Mesothelial cell of epicardium (in vitro differentiated cells): ENCODE measurements at places on chromosomes 12 and 14.

- no peak overlapping the region for H3K4me3 ChIP-seq
- DNase-seq = no peak
- H3K27ac ChIP-seq = no peak overlapping the region
- H3K36me3 ChIP-seq = no peaks in the 10 kb centered on the region
- peaks cover 5% of the 10 kb centered on the region for H3K4me1 ChIP-seq
- no peaks in the 10 kb centered on the region for H3K27me3 ChIP-seq
Observed at GRCh38 chr12:79388011-79388410, 302.8 kb downstream of the PAWR start.

- H3K36me3 ChIP-seq = no peaks in the 10 kb centered on the region
- H3K27ac ChIP-seq = no peak overlapping the region
- H3K27me3 ChIP-seq = peaks cover 25% of the 10 kb centered on the region
- H3K4me3 ChIP-seq = no peak overlapping the region
- DNase-seq = no peak
Observed at GRCh38 chr14:95614349-95614748, 71.9 kb upstream of the TCL1B start.

DNA sequence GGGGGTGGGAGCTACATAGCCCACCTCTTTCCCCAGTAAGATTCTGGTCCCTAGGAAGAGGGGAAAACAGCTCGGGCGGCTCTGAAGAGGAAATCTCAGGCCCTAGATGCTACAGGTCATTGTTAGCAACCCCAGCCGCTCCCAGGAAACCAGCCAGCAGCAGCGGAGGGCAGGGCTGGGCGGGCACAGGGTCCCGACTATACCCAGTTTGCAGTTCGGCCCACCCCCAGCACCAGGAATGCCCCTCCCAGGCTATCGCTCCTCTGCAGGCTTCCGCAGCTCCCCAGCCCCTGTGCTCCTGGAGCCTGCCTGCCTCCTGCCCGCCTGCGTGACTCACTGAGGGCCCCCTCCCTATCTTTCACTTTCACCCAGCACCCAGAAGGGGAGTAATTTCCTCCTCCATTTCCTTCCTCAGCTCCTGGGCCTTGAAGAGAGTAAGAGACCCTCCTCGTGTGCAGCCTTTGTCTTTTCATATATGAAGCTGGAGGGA is 27.2 kb upstream of the PNMA1 start:
- peaks cover 62% of the 10 kb centered on the region for H3K4me1 ChIP-seq
- peak overlapping the region; percentile 43 for H3K4me3 ChIP-seq
- H3K36me3 ChIP-seq = peaks cover 8% of the 10 kb centered on the region
- no peaks in the 10 kb centered on the region for H3K27me3 ChIP-seq
- DNase-seq = peak; percentile 64

- DNase-seq = no peak
- H3K27ac ChIP-seq = no peak overlapping the region
- H3K4me3 ChIP-seq = no peak overlapping the region
- peaks cover 16% of the 10 kb centered on the region for H3K27me3 ChIP-seq
- no peaks in the 10 kb centered on the region for H3K36me3 ChIP-seq
Observed at GRCh38 chr12:99381992-99382391, 265.6 kb upstream of the GARIN6 start.

GRCh38 chr14:103315941-103316340 is 18.1 kb upstream of the EIF5 start:
- H3K4me1 ChIP-seq = no peaks in the 10 kb centered on the region
- no peak overlapping the region for H3K4me3 ChIP-seq
- no peak for DNase-seq

DNA sequence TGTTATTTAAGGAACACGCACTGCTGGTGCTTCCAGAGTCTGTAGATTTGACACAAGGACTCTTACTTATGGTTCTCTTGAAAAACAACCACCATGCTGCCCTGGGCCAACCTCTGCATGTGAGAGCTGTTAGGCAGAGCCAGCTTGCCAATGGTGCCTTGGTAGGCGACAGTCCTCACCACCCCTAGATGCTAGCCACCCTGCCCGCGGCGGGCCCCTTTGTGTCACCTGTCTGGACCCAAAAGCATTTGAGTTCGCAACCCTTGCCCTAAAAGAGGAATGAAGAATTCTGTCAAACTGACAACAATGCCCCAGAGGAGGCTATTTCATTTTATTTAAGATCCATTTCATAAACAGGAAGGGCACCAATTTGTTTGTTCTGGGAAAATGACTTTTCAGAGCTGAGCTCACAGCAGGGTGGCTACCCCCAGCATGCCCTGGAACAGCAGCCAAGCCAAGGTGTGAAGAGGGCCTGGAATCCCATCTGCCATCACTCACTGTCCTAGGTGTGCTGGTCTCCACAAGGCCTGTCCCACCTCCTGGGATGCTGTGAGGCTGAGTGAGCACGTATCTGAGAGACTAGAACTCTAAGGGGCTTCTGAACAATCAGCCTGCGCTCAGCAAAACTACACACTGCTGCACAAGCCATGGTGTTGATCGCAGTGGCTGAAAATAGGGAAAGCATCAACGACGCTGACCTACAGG is 63.8 kb upstream of the FZD10 start:
- no peak overlapping the region for H3K27ac ChIP-seq
- H3K36me3 ChIP-seq = no peaks in the 10 kb centered on the region
- H3K27me3 ChIP-seq = peaks cover 61% of the 10 kb centered on the region
- H3K4me3 ChIP-seq = no peak overlapping the region
- DNase-seq = no peak

- peak within 1 kb of the TSS; percentile 84 for H3K27ac ChIP-seq
- no peaks in the 10 kb centered on the region for H3K36me3 ChIP-seq
- H3K27me3 ChIP-seq = no peaks in the 10 kb centered on the region
- peaks cover 25% of the 10 kb centered on the region for H3K4me1 ChIP-seq
Observed at GRCh38 chr14:22982477-22983245, at the start of gene AJUBA. Gene AJUBA (minus strand): TSS chr14:22982551. CDS start chr14:22982266, 285 bp downstream.

- DNase-seq = no peak
- no peak overlapping the region for H3K4me3 ChIP-seq
- no peaks in the 10 kb centered on the region for H3K27me3 ChIP-seq
- peaks cover 5% of the 10 kb centered on the region for H3K36me3 ChIP-seq
- peak overlapping the region; percentile 97 for H3K27ac ChIP-seq
- peaks cover 58% of the 10 kb centered on the region for H3K4me1 ChIP-seq
Observed at GRCh38 chr12:115319446-115320040, 635.6 kb upstream of the TBX3 start.

- H3K27ac ChIP-seq = peak overlapping the region; percentile 26
- no peaks in the 10 kb centered on the region for H3K36me3 ChIP-seq
- H3K4me1 ChIP-seq = peaks cover 7% of the 10 kb centered on the region
Observed at GRCh38 chr12:91620992-91621391, 438.4 kb upstream of the DCN start.

GRCh38 chr12:100539202-100539601 is 34.3 kb upstream of the GAS2L3 start:
- H3K4me3 ChIP-seq = no peak overlapping the region
- no peaks in the 10 kb centered on the region for H3K4me1 ChIP-seq
- peaks cover 9% of the 10 kb centered on the region for H3K27me3 ChIP-seq
- DNase-seq = peak; percentile 53

GRCh38 chr14:44928793-44929192 is 33.0 kb downstream of the KLHL28 start:
- peaks cover 3% of the 10 kb centered on the region for H3K4me1 ChIP-seq

DNA sequence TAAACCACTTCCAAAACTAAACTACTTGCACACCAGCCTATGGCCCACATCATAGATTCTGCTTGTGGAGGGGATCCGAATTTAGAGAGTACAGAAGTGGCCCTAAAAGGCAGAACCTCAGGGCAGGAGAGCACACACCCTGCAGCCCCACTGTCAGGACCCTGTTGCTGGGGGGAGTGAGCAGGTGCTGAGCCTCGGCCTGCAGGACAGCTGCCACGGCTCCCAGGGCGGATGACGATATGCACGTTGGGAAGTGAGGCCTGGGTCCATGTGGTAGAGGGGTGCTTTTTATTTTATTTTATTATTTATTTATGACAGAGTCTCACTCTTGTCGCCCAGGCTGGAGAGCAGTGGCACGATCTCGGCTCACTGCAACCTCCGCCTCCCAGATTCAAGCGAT is 73.5 kb downstream of the TNFAIP2 start:
- no peak for DNase-seq
- no peaks in the 10 kb centered on the region for H3K36me3 ChIP-seq
- H3K27ac ChIP-seq = no peak overlapping the region
- no peaks in the 10 kb centered on the region for H3K27me3 ChIP-seq

GRCh38 chr12:12586879-12587675 is 24.4 kb upstream of the DUSP16 start:
- DNase-seq = no peak
- no peaks in the 10 kb centered on the region for H3K36me3 ChIP-seq
- H3K27ac ChIP-seq = peak overlapping the region; percentile 92
- H3K4me3 ChIP-seq = no peak overlapping the region

DNA sequence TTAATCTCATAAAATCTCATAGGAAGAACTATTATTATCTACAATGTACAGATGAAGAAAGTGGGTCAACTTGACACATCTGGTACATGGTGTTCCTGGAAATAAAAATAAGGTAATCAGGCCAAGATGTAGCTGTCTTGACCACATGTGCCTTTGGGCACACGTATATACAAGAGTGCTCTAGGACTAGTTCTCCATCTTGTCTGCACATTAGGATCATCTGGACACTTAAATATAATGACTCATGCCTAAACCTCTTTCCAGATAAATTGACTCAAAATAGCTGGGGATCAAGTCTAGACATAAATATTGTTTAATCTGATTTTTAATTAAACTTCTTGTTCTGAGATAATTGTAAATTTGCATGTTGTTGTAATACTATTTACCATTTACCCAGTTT is 182.6 kb downstream of the CNTN1 start:
- H3K4me1 ChIP-seq = no peaks in the 10 kb centered on the region
- no peaks in the 10 kb centered on the region for H3K27me3 ChIP-seq

DNA sequence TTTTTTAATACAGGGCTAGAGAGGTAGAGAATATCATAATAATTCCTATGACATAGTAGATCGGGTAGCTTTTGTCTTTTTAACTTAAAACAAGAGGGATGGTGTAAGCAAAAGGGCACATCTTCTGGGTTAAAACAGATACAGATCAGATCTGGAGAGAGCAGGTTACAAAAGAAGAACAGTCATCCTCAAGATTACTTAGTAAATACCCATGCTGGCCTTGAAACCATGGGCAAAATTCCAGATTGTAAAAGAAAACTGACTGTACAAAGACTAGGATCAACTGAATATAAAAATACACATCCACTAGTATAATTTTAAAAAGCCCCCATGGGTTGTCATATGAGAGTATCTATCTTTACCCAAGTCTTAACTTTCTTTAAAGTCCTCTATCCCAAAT is 76.7 kb downstream of the MED13L start:
- H3K4me1 ChIP-seq = peaks cover 47% of the 10 kb centered on the region
- DNase-seq = no peak
- H3K27me3 ChIP-seq = no peaks in the 10 kb centered on the region
- H3K4me3 ChIP-seq = no peak overlapping the region
- H3K36me3 ChIP-seq = no peaks in the 10 kb centered on the region
